ENCODE measurements at places on chromosomes 7 and 10.

- no peak for DNase-seq
Measured at GRCh38 chr10:100551196-100551595, 15.5 kb downstream of the HIF1AN start.

DNA sequence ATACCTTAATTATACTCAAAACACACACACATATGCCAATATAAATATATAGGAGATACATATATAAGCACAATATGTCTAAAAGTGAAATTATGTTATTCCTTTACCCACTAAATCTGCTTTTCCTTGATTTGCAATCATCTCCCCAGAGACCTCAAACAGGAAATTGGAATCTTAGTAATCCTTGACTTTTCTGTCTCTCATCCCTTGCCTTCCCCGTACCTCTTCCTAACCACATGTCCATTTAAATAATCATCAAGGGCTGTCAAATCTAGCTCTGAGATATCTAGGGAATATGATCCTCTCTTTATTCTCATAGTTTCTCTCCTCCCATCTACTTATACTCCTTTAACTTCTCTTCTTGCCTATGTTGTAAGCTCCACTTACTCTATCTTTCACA, 336.6 kb downstream of the HGF start:
- DNase-seq, result no peak

DNA sequence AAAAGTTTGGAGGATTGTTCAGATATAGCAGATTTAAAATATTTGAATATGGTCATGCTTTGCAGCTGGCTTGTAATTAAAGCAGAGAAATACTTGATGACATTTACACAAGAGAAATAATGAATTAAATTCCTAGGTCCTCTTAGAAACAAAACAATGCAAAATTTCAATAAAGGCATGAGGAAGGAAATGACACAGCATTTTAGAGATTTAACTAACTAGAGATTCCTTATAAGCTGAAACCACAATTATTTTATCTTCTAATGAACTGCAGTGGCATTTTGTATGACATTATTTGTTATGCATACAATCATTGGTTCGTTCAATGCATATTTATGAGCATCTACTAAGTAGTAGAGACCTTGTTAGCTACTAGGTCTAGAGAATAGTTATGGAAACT, 490.9 kb downstream of the ZWINT start:
- DNase-seq, result no peak

DNA sequence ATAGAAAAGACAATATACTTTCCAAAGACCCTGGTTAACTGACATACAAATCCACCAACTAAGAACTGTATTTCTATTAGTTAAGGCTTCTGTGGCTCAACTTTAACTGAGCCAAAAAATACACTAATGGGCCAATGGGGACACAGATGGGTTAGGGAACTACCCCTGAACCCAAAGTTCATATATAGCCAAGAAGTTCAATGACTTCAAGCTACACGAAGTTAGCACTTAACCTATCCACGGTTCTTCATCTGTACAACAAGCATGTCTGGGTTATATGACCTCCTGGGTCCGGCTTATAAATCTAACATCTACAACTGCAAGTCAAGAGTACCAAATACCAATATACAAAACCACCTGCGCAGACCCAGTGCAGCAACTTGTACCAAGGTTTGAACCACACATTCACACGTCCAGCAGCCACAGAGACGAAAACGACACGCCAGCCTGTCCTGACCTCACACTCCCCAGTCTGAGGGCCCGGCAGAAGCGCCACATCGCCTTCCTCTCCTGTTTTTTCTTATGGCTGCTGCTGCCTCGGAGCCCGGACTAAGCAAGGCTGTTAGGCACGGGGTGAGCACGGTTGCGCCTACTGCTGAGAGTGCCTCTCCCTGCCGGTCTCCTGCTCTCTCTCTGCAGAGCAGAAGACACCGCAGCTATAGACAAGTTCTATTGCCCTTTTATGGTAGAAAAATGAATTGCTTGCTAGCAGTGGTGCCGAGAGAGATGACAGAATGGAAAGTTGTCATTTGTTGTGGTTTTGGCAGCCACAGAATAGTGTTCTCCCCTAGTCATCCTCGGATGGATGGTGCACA, 86.3 kb downstream of the RNF216 start:
- no peak for DNase-seq

DNA sequence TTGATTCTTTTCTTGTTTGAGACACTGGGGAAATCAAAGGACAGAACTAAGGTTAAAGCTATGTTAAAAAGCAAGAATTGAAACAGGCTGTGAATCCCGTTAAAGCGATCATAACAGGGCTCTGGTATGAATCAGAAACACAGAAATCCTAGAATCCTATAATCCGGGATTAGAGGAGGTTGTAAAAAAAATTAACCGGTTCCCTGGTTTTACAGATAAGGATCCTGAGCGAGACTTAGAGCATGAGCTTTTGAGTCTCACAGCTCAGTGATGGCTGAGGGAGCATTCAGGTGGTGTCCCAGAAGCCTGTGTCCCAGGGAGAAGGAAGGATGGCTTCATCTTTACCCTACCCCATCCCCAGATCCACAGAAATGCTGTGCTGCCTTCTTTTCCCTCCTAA, 461.3 kb downstream of the PAXIP1 start:
- no peak for DNase-seq

DNA sequence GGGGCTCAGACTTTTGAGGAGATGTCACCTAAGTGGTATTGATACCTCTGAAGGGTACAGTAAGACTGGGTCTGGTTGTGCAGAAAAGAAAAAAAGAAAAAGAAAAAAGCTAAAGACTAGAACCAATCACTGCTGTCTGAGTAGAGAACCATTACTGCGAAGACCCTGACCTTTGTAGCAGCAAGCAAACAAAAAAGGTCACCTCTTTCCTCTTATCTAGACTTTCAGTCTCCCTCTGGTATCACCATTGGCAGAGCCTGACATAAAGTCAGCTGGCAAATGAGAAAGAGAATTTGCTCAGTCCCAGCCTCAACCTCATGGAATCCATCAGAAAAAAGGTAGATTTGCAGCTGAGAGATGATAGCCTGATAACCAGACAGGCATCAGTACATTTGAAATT, 2.6 kb upstream of the DNTT start:
- no peak for DNase-seq

DNA sequence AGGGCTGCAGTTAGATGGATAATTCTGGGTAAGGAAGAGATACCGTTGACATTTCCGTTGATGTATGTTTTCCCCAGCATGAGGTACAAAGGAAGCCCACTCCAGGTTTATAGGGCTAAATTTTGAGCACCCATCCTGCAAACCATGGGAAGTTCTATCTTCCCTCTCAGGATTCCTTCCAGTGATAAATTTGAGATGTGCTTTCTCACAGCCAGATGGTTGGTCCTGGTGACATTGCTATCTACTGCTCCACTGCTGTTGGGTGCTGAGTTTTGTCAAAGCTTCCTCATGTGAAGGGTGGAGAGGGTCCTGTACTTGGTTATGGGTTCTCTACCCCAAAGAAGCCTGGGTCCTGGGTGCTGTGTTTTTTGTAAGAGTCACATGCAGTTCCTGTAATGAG, 57.4 kb downstream of the CXCL12 start:
- DNase-seq, result no peak

DNA sequence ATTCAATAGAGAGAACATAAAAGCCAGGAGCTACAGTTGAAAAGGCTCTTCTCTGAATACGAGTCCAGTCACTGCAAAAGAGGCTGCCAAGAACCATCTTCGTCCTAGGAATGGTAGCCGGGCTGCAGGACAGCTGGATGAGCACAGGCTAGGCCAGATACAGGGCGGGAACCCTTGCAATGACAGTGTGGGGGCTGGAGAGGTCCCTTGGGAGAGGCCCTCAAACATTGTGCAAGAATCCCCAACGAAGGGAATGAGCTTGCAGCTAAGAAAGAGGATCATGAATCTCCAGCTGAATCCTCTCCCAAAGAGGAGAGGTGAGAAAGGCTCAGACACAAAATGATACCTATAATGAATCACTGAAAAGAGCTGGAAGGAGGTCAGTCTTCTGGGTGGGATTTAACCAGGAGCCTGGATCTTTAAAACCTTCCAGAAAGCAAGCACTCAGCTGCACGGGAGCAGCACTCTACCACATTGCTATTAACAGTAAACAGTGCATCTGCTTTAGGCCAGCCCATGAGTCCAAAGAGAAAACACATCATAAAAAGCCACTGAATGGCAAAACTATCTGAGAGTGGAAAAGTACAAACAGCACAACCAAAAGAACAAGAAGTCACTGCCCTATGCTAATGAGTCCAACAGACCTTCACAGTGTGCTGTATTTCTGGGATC, 287.9 kb downstream of the TNS3 start:
- no peak for DNase-seq

DNA sequence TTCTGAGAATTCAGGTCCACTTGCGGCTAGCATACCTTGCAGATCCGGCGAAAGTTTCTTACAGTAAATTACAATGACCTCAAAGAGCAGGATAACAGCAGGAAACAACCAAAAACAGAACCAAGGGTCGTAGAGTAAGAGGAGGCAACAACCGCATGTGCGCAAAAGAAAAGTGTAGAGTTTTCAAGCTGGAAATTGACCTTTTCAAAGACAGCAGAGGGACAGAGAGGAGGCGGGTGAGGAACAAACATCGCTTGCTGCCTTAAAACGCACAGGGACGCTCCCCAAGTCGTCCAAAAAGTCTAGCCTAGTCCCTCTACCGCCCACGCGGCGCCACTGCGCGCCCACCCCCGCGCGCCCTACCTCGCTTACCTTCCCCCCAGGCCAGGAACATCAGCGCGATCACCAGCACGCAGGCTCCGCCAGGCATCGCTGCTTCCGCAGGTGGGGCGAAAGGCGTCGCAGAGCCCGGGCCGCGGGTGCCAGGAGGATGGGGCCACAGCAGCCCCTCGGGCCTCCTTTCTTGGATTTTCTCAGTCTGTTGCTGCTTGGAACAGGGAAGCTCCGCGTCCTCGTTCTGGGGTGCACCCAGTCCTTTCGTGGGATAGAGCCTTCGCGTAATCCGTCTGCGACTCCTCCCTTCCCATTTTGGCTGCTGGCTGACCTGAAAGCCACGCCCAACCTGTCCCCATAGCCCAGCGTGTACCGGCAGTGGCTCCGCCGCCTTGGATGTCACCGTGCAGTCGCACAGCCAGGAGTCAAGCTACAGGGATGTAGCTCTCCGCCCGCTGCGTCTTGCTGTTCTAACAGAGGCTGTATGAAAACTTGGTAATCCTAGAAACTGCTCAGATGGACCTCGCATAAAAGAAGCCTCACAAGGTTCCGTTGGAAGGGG, at the start of gene VWDE:
Gene VWDE, minus strand, starts transcription at position 579 of the 895 bp plus-strand sequence. Its CDS starts 149 bp downstream, at position 430.
- no peak for DNase-seq

DNA sequence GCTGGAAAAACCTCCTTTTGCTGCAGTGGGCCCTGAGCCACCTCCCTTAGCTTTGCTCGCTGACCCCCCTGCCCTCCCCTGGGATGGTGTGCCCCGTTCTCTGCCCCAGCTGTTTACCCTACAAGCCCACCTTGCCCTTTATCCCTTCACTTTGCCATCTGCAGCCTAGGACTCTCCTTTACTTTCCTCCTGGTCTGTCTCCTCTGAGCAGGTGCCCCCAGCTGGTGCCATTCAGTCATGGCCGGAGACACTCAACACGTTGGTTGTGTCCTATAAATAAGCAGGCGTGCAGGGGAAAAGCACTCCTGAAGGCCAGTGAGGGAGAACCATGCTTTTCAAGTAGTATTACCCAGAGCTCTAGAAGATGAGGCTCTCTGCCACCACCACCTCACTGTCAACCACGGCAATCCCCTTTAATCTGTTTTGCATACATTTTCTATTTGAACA, 6.1 kb downstream of the RASSF4 start:
- no peak for DNase-seq

- no peak for DNase-seq
Measured at GRCh38 chr10:1570416-1571051, 166.8 kb downstream of the ADARB2 start.

GRCh38 chr10:71757399-71757922, 15.9 kb downstream of the VSIR start:
- no peak for DNase-seq

DNA sequence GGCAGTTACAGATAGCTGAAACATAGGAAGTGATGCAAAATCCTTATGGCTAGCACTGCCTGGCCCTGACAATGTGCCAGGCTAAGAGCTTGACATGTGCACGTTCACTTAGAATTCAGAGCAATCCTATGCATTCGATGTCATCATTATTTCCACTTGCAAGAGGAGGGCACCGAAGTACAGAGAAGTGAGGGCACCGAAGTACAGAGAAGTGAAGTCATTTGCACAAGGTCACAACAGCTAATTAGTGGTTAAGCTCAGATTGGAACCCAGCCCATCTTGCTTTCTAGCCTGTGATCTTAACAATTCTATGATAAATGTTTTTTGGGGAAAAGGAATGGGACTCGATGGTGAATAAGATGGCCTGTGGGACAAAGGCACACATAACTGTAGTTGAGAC, 73.4 kb downstream of the ARHGAP22 start:
- DNase-seq, result no peak

GRCh38 chr7:129188372-129188891, at the start of gene SMO:
Gene SMO, plus strand, starts transcription at chr7:129188633. Its CDS starts 519 bp downstream, at chr7:129189152.
- no peak for DNase-seq

DNA sequence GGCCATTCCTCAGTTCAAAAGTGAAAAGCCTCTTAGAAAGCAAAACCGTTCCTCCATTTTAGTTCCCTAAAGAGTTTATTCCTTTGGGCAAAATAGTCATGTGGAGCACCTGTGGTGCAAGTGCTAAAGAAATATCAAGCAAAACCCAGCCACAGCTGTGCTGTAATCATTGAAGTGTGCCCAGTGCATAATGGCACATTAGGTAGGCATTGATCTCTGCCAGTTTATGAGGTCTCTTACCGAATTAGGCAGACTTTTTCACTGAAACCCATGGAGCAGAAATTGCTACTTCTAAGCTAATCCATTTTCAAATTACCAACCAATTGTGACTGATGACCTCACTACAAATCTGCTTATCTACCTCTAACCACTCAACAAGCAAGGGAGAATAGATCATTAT, 97.2 kb upstream of the SEMA3A start:
- DNase-seq, result no peak

- peak; percentile 66 for DNase-seq
Measured at GRCh38 chr10:89633484-89633883, 11.6 kb downstream of the PANK1 start.

GRCh38 chr7:16563281-16564022, 36.8 kb downstream of the LRRC72 start:
- DNase-seq, result no peak

DNA sequence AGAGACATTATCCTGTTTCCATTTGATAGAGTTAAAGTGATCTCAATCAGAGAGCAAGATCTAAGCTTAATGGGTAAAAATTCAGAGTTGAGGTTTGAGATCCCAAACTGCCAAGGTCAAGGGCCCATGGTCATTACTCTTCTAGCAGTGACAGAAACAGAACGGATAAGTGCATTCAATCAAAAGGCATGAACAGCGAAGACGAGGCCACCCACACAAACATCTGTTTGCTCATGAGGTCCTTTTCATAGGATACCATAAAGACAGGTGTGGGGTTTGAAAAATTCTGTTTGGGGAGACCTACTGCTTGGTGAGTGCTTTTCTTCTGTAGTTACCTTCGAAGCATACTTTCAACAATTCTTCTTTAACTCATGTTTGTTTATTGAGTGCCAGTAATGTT, 58.3 kb downstream of the SEMA3C start:
- DNase-seq, result no peak
